ENCODE measurements at places on chromosomes 7 and 10.

- DNase-seq = no peak
Measured at GRCh38 chr10:132384618-132385388, 12.2 kb upstream of the PWWP2B start.

- DNase-seq = no peak
Measured at GRCh38 chr10:11207560-11207844, 189.8 kb downstream of the CELF2 start.

GRCh38 chr7:26363465-26363864 lies 71.8 kb downstream of the SNX10 start:
- no peak for DNase-seq

DNA sequence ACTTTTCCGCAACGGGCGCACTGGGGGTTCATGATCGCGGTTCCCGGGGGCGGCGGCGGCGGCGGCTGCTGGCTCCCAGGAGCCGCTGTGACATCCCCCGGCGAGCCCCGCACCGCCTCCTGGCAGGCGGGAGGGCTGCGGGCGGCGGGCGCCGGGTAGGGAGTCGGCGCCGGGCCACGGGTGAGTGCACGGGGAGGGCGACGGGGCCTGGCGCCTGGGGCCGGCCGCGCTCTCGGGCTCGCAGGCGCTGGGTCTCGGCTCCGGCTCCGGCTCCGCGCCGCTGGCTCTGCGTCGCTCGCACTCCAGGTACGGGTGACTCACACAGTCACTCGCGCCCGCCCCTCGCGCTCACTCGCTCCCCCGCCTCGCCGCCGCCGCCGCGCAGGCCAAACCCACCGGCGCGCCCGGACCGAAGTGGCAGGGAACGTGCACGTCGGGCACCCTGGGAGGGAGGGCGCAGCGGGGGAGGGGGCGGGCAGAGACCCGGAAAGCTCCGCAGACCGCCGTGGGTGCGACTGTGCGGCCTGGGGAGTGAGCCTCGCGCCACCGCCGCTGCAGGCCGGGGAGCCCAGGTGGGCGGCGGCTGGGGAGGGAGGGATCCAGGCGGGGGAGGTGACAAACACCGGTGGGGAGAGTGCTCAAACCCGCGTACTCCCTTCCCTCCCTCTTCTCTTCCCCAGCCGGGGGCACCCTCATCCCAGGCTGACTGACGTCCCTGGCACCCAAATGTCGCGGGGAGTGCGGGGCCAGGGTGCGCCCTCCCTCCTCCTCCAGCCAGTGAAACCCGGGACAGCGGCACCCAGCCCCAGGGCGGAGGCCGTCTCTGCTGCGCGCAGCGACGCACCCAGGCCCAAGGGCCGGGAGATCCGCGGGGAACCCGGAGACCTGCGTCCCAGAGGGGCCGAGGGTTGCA lies 276.9 kb upstream of the NEBL start:
- no peak for DNase-seq

DNA sequence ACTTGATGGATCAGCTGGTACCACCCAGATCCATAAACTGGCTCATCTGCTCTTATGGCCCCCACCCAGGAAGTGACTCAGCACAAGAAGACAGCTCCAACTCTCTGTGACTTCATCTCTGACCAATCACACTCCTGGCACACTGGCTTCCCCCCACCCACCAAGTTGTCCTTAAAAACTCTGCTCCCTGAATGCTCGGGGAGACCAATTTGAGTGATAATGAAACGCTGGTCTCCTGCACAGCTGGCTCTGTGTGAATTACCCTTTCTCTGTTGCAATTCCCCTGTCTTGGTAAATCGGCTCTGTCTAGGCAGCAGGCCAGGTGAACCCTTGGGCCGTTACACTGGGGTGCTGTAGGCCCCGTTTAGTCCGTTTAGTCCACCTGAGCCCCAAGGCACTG lies 23.4 kb upstream of the BNIP3 start:
- no peak for DNase-seq

GRCh38 chr7:150924369-150924781 lies 53.7 kb downstream of the KCNH2 start:
- no peak for DNase-seq

DNA sequence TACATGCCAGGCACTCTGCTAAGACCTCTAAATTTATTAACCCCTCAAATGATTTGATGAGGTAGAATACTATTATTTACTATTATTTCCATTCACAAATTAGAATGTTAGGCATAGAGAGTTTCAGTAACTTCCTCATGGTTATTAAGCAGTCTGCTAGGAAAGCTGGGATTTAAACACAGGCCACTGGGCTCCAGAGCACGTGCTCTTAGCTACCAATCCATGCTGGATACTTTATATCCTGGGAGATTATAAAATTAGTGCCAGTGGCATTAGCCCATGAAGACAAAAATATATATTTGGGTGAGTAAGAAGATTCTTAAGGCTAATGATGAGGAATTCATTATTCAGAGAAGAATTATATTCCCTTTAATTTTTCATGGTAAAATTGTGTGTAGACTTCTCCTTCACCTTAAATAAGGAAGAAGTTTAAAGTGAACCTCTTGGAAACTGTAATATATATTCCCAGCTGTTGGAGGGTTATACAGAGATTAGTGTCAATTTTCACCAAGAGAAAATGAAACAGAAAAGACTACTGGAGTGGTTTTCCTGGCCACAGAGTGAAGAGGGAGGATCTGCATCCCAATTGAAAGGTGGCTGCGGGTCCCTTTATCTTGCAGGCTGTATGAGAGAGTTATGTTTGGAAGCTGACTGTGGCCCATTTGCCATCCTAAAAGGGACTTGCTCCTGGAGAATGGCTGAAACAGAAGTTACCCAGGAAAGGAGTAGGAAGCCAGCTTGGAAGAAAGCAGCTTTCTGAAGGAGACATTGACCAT lies 334.3 kb upstream of the TEX47 start:
- no peak for DNase-seq

DNA sequence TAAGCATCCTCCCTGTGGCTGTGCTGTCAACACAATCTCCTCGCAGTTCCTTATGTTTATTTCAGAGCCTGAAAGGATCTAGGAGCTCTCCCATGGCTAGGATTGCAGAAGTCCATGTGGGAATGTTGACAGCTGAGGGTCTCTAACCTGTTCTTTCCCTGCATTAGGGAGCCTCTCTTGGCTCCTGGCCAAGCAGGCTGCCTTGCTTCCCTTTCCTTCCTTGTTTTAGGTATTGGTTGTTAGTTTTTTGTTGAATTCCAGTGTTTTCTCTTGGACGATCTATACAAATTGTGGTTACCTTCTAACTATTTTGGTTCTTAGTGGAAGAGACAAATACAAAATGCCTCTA lies 171.8 kb downstream of the MLLT10 start:
- no peak for DNase-seq

DNA sequence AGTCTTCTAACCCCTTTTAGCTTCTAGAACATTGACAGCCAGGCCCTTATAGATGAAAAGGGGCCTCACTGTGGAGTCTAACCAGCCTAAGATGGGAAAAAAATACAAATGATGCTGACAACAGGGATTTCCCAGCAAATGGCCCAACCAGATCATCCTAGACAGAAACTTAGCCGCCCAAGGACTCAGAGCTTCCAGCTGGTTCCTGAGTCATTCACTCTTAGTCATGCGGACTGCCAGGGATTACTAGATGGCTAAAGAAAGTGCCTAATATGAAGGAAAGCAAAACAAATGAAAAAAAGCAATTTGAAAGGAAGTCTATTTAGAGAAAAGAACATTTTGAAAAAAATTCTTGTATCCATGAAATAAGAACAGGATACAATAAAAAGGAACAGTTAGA lies 23.7 kb downstream of the TSPAN14 start:
- no peak for DNase-seq

GRCh38 chr7:128172151-128172550 lies 68.9 kb upstream of the LEP start:
- no peak for DNase-seq

GRCh38 chr10:70753026-70753663 lies 32.0 kb downstream of the TBATA start:
- no peak for DNase-seq

DNA sequence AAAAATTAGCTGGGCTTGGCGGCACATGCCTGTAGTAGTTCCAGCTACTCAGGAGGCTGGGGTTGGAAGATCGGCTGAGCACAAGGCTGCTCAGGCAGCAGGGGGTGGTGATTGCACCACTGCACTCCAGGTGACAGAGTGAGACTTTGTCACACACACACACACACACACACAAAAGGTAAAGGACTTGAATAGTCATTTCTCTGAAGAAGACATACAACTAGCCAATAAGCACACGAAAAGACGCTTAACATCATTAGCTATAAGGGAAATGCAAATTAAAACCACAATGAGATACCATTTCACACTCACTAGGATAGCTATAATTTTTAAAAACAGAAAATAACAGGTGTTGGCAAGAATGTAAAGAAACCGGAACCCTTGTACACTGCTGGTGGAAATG lies 48.6 kb downstream of the HIP1 start:
- no peak for DNase-seq

DNA sequence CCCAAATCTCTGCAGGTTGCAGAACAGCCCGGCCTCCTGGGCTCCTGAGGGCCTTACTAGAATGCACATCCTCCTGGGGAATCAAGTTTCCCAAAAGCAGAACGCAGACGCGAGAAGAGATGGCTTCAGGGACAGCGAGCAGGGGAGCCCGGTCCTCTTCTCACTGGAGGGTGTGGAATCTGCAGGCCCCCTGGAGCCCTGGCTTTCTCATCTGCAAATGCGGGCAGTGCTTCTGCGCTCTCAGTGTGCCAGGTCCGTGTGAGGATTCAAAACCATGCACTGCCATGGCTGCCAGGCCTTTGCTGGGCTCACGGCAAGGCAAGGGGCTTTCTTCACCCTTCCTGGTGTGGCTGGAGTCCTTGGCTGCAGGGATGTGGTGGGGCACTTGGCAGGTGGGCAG lies 330.9 kb upstream of the MKI67 start:
- DNase-seq = no peak

DNA sequence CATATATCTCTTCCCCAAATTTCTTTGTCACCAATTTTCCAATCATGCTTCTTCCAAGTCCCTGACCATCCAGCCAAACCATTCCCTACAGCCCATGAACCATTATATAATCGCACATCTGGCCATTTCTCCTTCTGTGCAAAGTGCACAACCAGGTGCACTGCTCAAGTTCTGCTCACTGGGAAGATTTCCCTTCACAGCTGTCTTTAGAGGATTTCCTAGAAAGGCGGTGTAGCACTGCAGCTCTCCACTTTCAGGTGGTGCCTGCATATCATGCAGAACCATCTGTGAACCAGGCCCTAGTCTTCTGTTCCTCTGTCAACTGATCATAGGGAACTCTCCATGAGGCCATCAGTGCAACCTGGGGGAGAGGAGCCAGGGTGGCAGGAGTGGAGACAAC lies 95.0 kb upstream of the CABCOCO1 start:
- no peak for DNase-seq

GRCh38 chr10:131199646-131200045 lies 111.9 kb downstream of the TCERG1L start:
- DNase-seq = no peak

DNA sequence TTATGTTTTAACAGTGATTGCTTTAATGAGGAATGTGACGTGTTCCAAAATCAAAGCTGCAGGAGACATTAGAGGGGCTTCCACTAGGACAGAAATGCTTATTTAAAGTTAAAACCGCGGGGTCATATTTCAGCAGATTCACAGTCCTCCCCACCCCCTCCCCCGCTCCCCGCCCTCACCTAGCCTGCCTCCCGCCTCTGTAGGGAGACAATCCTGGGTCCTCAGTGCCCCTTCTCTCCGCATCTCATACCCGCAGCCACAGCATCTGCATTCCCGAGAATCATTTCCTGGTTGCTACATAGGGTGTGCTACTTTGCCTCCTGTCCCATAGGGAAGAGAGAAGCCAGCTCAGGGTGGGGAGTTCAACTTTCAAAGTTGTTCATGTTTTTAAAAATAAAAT lies 3.1 kb upstream of the DRGX start:
- no peak for DNase-seq

- no peak for DNase-seq
Measured at GRCh38 chr7:137578541-137578940, 235.0 kb upstream of the PTN start.

DNA sequence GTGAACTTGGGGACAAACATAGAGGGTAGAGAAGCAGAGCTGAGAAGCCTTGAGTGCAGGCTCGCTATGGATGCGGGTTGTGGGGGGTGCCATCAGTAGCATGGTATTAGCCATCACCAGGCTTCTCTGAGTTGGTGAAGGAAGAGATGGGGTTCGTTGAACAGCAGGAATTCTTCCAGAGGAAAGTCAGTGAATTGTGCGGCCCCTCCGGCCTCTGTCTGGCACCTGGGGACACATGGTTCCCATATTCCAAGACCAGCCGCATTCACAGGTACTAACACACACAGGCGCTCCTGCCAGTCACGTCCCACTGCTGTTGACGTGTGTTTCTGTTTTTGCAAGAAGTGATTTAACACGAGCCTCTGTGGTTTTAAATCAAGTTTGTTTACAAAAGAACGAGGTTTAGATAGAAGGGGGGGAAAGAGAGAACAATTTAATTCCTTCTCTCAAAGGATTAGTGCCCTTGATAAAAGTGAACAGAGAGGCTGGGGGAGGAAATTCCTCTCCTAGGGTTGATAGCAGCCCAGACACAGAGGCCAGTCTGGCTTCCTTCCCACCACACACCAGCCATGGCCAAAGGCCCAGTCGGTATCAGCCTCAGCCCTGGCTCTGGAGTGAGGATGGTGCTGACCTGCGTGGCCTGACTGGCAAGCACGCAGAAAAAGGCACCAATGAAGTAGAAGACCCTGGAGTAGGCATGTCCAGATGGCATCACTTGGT lies 252.6 kb upstream of the IGFBP3 start:
- DNase-seq = no peak

GRCh38 chr10:61902445-61903220 lies 1.1 kb downstream of the ARID5B start:
- no peak for DNase-seq

DNA sequence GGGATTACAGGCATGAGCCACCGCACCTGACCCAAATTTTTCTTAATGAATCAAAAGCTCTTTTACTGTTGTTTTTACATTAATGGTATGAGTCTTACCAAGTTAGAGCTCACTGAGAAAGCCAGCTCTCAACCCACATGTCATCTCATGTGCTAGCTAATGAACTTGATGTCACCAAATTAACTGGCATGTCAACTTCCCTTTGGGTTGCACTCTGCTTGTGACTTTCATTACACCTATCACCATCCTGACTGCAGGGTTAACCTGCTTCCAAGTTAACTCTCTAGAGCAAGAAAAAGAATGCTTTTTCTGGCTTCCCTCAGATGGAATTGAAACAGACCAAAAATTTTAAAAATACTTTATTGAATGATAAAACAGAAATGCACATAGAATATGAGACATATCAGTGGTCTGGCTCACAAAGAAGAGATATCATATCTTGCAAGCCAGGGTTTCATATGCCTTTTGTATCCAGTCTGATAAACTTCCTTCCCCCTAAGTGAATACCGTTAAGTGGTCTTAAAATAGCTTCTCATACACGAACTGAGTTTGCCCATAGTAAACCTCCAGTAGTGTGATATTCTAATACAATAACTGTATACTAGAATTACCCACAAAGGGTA lies 42.9 kb upstream of the TRIM24 start:
- no peak for DNase-seq

- no peak for DNase-seq
Measured at GRCh38 chr7:101099969-101100781, 14.9 kb downstream of the TRIM56 start.

DNA sequence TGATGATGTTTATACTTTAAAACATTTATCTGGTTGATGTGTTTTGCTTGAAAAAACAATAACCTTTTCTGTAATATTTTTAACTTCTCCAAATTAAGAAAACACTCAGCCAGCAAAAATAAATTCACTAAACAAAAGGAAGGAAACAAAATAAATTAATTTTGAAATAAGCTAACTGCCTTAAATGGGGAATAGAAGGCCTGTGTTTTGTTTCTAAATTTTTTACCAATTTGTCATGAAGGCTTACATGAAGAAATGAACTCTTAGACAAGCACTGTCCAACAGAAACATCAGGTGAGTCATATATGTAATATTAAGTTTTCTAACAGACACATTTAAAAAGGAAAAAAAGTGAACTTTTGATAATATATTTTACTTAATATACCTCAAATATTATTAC lies 68.5 kb downstream of the LRRN3 start:
- DNase-seq = no peak
